CD4-positive, alpha-beta T cell treated with Interferon gamma for 1 hour (primary cell): ENCODE measurements at places on chromosomes 12 and 14.

GRCh38 chr14:23632461-23633159 is 3.6 kb upstream of the DHRS2 start:
- no peak for DNase-seq

DNA sequence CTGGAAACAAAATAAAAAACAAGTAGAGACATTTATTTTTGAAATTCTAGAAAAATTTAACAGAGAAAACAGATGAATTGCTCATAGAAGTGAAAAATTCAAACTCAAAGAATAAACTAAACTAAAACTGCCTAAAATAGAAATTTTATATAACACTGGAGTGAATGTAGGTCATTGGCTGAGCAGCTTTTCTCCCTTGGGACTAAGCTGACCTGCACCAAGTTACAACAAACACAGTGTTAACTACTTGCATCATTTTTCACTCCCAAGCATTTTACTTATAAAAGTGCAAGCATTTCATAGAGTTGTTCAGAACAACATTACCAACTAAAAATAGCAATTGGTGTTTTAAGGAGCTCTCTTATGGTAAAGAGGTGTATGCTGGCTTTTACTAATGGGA is 298.1 kb downstream of the MED13L start:
- DNase-seq: no peak

DNA sequence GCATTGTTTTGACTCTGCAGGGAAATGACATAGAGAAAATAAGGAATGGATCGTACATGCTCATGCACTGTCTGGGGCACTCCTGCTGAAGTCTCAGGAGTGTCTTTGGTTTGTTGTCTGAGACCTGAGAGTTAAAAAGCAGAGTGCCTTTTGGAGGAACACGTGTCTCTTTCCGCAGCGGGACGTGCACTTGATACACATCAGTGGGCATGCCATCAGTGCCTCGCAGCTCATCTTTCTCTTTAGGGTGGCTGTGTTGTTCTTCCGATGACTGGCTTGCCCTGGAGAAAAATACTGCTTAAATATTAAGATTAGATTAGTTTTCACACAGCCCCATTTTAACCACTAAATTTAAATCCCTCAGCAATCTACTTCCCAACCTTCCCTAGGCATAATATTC is 835.9 kb downstream of the DIO2 start:
- DNase-seq: no peak

GRCh38 chr14:22174412-22175277 is 414.4 kb downstream of the DAD1 start:
- DNase-seq: no peak

DNA sequence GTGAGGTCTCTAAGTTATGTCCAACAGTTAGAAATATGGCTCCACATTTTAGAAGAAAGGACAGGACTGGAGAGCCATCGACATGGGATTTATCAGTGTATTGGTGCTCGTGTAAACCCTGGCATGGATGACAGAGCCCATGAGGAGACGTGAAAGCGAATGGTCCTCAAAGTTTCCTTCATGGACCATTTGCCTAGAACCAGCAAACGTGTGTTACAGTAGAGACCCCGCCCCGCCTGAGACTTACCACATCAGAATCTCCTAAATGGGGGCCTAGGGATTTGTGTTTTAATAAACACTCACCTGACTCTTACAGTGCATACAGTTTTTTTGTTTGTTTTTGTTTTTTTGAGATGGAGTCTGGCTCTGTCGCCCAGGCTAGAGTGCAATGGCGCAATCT is 12.2 kb downstream of the EVL start:
- DNase-seq: no peak

- DNase-seq: no peak
These were observed 59.9 kb downstream of the LIN7A start for GRCh38 chr12:80877721-80878265.

DNA sequence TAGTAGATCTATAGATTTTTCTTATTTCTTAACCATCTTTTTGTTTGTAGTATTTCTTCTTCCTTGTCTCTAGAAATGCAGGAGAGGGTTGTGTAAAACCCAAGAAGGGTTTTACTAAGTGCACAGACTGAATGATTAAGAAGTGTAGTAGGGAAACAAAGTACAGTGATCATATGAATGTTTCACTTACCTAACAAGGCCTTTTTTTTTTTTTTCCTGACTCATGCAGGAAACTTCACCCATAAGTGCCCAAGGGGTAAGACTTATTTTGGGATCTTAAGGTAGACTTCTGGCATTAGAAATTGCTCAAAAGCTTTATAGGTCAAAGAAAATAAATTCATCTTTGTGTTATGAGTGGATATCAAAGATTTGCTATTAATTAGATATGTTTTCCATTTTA is 10.2 kb downstream of the SCN8A start:
- no peak for DNase-seq

- DNase-seq: no peak
These were observed 96.2 kb upstream of the PDE3A start for GRCh38 chr12:20272161-20272560.

DNA sequence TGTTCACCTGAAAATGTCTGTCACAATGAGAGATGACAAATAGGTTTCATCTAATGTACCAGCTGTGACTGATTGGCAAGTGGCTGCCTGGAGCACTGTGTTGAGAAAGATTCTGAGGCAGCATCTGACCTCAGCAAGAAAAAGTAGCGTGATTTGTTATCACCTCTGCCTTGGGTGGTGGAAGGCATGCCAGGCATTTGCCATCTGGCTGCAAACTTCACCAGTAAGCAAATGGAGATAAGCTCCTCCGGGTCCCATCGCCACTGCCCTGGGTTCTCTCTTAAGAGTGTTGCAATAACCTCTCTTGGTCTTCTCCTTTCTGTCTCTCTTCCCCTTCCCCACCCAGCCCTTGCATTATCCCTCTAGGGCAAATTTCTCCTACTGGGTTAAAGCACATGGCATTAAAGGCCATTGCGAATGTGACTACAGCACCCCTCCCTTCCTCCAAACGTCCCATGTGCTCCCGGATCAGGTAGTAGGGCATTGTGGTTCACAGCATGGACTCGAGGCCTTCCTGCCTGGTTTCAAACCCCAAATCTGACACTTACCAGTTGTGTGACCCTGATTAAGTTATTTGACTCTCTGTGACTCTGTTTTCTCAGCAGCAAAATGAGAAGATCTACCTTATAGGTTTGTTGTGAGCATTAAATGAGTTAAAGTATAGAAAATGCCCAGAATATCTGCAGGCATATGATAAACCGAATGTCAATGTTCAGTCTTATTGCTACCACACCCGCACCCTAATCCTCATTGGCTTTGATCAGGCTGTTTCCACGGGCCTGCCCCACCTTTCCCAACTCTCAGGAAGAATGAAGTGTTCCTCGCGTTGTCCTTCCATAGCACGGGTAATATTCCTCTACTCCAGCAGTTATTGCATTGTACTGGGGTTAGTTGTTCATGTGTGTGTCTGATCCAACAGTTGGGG is 8.2 kb upstream of the LGALS3 start:
- DNase-seq: no peak

DNA sequence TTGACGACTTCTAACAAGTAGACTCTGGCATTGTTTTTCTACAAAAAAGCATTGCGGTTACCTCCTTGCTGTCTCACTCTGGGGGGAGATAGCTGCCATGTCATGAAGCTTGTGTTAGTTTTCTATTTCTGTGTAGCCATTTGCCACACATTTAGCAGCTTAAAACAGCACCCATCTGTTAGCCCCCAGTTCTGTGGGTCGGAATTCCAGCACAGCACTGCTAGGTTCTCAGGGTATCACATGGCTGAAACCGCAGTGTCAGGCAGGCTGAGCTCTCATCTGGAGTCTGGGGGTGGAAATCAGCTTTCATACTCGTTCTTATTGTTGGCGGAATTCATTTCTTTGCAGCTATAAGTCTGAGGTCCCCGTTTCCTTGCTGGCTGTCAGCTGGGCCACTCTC is 19.9 kb upstream of the STXBP6 start:
- no peak for DNase-seq

GRCh38 chr12:104486363-104486750 is 29.6 kb downstream of the CHST11 start:
- no peak for DNase-seq

DNA sequence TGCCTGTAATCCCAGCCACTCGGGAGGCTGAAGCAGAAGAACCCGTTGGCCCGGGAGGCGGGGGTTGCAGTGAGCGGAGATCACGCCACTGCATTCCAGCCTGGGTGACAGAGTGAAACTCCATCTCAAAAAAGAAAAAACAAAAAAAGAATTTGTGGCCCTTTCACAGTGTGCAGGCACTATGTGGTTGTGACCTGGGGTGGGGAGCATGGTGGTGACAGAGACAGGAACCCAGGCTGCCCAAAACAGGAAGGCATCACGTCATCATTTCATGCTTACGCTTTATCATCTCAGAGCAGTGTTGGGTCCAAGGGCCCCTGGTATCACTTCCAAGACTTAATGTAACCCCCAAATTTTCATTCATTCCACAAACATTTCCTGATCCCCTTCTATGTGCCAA is 175.7 kb upstream of the GSC start:
- DNase-seq: peak; percentile 62

- DNase-seq: no peak
These were observed 8.7 kb downstream of the PRKD1 start for GRCh38 chr14:29918981-29919380.

DNA sequence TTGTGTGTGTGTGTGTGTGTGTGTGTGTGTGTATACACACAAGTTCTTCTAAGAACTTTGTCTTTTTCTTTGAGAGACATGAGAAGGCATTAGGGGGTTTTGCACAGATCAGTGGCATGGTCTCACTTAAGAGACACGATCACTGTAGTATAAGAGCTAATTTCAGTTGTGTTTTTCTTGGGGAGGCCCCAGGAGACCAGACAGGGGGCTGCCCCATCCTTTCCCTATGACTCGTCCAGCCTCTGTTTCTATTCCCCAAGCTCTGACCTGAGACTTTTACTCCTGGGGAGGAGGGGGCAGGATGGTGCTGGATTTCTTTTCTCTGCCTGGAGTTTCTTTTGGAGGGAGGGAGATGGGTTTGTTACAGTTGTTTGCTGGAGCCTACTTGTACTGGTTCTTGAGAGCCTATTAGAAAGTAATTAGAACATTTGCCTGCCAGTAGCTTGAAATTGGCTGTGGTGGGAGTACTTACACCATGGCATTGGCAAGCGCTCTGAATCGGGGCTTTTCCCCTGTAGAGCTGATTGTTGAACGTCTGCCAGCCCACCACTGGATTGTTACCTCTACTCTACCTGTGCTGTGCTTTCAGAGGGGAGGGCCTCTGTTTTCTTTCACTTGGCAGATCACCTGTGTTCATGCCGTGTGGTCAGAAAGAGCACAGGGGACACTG is 109.5 kb downstream of the TSPAN9 start:
- DNase-seq: no peak

- peak; percentile 39 for DNase-seq
These were observed at the start of gene INSM2 for GRCh38 chr14:35533357-35534207. Gene INSM2, plus strand, starts transcription at chr14:35534164. Its CDS starts 89 bp downstream, at chr14:35534253.

DNA sequence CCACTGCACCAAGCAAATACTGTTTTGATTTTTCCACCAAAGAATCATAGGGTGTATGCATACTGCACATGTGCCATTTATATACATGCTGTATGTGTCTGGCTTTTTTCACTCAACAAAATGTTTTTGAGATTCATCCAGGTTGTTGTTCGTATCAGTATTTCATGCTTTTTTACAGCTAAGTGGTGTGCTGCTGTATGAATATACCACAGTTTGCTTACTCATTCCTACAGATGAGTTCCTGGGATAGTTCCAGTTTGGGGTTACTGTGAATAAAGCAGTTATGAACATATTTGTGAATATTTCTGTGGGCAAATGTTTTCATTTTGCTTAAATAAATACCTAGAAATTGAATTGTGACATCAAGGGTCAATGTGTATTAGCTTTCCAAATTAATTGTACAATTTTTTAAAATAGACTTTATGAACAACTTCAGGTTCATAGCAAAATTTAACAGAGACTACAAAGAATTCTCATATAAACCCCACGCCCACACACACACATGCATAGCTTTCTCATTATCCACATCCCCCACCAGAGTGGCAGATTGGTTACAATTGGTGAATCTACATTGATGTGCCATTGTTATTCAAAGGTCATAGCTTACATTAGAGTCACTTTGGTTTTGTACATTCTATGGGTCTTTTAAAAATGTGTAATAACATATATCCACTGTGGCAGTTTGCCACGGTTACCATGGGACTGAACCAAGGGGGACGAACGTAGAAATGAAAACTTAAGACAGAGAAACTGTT is 6.9 kb upstream of the KRT6A start:
- no peak for DNase-seq

- no peak for DNase-seq
These were observed 92.3 kb upstream of the SCAF11 start for GRCh38 chr12:46082490-46083200.

- DNase-seq: no peak
These were observed 45.1 kb downstream of the FAM222A start for GRCh38 chr12:109758426-109759420.

- DNase-seq: no peak
These were observed 17.2 kb downstream of the PEX5 start for GRCh38 chr12:7206691-7207090.

DNA sequence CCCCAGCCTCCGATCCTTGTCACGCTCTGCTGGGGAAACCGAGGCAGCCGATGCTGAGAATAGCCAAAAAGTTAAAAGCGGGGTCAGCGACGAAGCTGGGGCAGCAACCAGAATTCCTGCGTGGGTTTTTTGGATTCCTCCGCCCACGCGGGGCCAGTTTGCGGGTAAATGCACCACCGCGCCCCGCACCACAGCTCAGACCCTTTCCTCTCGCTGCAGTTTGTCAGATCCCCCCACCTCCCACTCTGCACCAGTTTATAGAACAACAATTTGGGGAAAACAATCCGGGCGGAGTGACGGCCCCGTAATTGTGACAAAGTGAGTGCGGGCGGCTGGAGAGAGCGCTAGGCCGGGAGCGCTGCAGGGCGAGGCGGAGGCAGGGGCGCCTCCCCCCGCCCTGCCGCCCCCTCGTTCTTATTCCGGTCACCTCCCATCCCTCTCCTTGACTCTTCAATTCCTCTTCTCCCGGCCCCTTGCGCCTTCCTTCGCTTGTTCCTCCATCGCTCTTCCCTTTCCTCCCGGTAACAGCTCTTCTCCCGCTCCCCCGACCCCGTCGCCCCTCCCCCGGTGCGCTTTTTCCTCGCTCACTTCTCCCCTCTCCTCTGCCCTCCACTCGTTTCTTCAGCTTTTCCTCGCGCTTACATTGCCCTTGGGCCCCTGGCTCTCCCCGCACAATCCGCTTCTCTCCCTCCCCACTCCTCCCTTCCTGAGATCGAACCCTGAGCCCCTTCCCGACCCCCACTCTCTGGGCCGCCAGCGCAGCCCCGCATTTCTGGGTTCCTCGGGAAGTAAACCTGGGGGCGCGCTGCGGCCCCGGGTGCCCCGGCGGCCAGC is 646 bp upstream of the DNAJC22 start:
- DNase-seq: no peak
